ENCODE measurements at places on chromosomes 11 and 22.

DNA sequence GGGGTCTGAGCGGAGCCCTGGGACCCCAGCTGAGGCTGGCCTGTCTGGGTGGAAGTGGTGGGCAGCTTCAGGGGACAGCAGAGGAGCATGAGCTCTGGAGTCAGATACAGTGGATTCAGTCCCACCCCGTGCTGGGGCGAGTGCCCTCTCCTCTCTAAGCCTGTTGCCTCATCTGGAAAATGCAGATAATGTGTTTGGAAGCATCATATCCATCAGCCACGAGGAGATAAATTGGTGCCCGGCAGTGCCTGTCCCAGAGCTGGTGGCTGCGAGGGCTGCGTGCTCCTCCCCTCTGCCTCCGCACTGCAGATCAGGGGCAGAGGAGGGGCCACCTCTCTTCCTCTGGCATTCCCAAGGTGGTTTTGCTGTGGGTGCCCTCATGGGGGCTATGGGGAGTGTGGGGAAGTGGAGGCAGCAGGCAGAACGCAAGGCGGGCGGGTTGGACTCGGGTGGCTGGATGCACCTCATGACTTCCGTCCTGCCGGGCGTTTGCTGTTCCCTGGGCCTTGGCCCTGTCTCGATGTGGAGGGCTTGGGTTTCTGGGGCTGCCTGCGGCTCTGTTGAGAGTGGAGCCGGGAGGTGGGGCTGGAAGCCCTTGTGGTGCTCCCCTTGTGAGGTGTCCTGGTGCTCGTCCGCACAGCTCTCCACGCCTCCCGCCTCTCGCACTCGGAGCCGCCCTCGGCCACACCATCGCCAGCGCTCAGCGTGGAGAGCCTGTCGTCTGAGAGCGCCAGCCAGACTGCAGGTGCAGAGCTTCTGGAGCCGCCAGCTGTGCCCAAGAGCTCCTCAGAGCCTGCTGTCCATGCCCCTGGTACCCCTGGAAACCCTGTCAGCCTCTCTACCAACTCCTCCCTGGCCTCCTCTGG lies 20.9 kb downstream of the MICALL1 start:
- DNase-seq = no peak

GRCh38 chr11:115626414-115626813 lies 122.2 kb upstream of the CADM1 start:
- DNase-seq = no peak

GRCh38 chr11:64872790-64873488 lies 5.5 kb downstream of the EHD1 start:
- DNase-seq = no peak

GRCh38 chr11:13761250-13761649 lies 92.8 kb downstream of the FAR1 start:
- no peak for DNase-seq

- DNase-seq = no peak
These were observed 113.3 kb upstream of the FAT3 start for GRCh38 chr11:92111287-92111686.

DNA sequence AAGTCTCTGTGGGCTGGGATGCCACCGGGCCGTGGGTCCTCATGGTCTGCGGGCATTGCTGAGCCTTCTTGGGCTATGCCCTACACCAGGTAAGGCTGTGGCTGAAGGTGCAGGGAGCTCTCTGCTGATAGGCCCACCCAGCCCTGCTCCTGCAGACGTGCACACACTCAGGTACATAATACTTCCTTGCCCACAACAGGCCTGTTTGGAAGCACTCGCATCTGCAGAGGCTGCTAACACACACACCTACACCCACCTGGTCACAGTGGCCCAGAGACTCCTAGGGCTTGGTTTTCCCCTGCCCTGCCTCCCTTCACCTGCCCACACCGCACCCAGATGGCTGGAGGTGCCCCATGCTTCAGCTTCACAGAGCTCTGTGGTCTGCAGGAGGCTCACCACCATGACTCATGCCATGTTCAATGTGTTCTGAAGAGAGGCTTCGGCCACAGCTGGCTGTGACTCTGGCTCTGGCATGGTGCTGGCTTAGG lies 72.8 kb upstream of the KCNQ1OT1 start:
- no peak for DNase-seq

DNA sequence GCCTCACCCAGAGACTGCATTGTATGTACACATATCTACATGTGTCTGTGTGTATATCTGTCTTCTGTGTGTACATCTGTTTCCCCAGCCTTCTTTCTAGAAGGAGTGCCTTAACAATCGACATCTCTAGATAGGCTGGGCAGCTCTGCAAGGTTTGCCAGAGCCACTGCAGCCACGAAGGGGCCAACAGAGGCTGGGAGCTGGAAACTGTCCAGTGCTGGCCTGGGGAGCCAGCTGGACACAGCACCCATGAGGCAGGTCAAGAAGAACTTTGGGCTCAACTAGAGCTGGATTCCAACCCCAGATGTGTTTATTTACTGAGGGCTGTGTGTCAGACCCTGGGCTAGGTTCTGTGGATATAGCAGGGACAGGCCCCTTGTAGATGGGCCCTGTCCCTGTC lies 3.3 kb downstream of the SGSM1 start:
- no peak for DNase-seq

DNA sequence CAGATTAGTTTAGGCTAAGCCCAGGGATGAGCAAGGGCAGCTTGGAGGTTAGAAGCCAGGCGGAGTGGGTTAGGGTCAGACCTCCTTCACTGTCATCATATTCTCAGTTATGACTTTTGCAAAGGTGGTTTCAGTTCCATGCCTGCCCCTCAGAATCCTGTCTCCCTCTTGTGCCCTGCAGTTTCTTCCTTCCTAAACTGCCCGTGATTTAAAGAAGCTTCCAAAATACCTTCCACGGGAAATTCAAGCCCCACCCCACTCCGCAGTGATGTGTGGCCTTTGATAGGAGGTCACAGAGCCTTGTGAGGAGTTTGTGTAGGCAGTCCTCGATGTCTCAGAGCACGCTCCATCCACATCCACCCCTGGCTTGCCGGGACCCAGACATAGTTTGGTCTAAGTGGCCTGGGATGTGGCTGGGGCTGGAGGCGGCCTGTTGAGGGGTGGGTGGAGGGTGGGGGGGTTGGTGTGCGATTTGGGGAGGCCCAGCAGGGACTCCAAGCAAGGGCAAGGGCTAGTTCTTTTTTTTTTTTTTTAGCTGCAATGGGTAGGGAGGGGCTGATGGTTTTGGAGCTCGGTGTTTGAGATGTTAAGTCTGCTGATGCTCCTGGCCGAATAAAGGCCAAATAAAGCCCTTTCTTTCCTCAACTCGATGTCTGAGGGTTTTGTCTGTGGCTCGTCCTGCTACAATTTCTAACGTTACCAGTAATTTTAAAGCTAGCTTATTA lies 1.6 kb upstream of the IFITM1 start:
- DNase-seq = no peak

GRCh38 chr11:74248469-74248868 lies 63.0 kb downstream of the P4HA3 start:
- no peak for DNase-seq

Data from stimulated activated CD8-positive, alpha-beta memory T cell treated with anti-CD3 and anti-CD28 coated beads, Interleukin-4, amount 100 ng/mL, for 1 hour (primary cell).